IMR-90 (cell line): ENCODE measurements at places on chromosomes 5 and 9.

DNA sequence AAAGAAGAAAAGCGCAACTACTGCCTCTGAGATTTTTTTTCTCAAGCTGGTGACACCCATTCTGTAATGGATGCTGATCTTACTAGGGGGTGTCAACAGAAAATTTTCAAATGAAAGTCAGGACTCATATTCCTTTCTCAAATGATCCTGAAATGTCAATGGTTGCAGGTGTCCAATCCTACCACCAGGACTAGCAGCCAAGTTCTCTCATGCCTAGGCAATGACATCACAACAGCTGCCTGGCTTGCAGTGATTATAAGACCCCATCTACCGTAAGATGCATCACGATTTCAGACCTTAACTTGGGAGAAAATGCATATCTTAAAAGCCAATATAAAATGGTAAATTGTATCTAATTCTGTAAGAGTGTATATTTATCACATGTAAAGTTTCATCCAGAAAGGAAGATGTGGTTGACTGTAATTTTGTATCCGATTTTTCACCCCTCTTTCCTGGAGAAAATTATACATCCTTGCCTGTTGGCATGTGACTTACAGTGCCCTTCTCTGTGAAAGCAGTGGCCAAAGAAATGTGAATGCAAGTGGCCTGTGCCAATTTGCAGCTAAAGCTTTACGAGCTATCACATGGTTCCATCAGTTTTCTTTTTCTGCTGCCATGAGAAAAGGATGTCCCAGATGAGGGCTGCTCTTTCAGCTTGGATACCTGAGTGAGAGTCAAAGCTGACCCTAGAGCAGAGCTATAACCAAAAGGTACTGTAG is 104.4 kb downstream of the DENND1A start:
- no peak overlapping the region for H3K27ac ChIP-seq
- no peak overlapping the region for H3K4me3 ChIP-seq
- no peaks in the 10 kb centered on the region for H3K27me3 ChIP-seq
- H3K36me3 ChIP-seq: no peaks in the 10 kb centered on the region
- peak; percentile 53 for DNase-seq

- H3K36me3 ChIP-seq: no peaks in the 10 kb centered on the region
- H3K27me3 ChIP-seq: no peaks in the 10 kb centered on the region
These were observed 563.2 kb downstream of the NR2F1-AS1 start for GRCh38 chr5:93017849-93018248.

DNA sequence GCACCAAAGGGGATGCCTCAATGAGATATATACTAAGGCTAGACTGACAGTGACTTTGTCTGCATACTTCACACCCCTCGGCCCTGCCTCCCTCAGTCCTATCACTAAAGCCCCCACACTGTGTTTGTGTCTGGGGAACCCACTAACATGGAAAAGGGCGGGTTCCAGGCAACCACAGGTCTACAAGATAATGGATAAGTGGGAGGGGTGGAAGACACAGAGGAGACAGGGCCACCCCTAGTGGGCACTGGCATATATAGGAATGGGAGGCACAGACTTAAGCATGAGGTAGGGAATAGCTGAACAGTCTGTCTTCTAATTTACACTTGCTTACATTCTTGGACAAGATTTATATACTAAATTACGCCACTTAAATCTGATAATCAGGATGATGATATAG is 74.0 kb downstream of the SLIT3 start:
- no peak overlapping the region for H3K4me3 ChIP-seq
- DNase-seq: no peak
- no peaks in the 10 kb centered on the region for H3K4me1 ChIP-seq
- no peaks in the 10 kb centered on the region for H3K36me3 ChIP-seq
- no peaks in the 10 kb centered on the region for H3K27me3 ChIP-seq
- H3K27ac ChIP-seq: no peak overlapping the region

DNA sequence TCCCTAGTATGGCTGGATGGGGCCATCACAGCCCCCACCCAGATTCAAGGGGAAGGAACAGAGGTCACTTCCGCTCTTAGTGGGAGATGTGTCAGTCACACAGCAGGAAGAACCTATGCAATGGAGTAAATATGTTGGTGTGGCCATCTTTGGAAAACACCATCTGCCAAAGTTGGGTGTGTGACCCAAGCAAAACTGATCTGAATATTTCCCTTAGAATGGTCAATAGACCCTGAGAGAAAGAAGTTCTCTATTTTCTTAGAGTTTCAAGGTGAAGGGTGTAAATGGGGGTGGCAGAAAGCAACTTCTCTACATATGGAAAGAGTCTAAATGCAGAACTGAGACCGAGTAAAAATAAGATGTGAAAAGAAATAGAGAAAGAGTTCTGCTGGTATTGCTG is 212.7 kb downstream of the ESM1 start:
- no peak overlapping the region for H3K27ac ChIP-seq
- DNase-seq: no peak
- H3K36me3 ChIP-seq: no peaks in the 10 kb centered on the region
